ENCODE measurements at places on chromosomes 1 and 21.

DNA sequence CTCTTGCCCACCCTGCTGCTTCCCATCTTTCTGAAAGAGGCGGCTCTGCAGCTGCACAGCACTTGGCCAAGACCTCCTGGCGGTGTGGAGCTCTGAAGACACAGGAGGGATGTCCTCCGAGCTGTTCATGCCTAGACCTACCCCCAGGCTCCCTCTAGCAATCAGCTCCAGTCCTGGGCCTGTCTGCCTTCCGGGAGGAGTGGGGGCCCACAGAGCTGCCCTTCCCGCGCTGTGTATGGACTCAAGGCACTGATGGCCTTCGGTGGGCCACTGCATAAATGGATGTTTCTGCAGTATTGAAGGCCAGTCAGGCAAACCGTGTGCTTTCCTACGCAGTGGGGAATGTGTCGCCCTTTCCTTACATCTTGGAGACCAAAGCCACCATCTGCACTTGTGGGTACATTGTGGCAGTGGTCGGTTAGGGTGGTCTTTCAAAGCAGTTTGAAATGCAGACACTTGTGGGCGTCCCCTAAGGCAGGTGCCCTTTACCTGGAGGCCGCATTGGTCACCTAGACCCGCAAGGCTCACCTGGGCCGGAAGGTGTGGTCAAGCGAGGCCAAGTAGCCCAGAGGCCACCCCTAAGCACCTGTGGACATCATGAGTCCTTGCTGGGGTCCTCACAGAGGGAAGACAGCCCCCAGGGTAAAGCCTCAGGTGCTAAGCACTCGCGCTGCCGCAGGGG lies 912 bp upstream of the PKNOX1 start:
- DNase-seq, result no peak

DNA sequence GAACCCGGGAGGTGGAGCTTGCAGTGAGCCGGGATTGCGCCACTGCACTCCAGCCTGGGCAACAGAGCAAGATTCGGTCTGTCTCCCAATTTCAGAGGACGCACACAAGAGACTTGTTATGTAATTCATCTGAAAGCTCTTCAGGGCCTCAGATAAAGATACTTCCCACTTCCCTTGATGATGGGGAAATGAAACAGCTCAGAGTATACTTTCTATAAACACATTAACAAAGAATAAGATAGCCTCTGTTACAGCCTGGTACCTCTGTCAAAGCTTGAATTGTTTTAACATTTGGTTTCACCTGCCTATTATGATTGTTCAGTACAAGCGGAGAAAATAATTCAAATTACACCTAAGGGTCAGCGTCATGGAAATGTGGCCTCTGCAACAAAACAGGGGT lies 622.9 kb upstream of the ADGRL4 start:
- DNase-seq, result no peak

GRCh38 chr1:246836209-246836966 lies 95.4 kb downstream of the AHCTF1 start:
- DNase-seq, result peak; percentile 21

- no peak for DNase-seq
Observed at GRCh38 chr1:158037008-158037865, 43.8 kb downstream of the KIRREL1 start.

DNA sequence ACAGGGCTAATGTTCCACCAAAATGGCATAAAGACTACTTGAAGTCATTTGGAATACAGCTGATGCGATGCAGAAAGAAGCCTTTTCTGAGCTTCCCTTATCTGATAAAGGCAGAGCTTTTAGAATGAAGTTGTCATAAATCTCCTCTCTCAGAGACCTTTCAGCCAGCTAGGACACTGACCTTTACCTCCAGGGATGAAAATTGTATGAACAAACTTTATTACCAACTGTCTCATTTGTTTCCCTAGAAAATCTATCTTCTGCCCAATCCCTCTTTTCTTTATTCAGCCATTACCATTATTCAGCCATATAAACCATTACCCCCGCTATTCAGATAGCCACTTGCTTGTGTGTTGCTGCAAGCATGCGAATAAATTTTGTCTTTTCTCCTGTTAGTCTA lies 29.7 kb upstream of the RNF2 start:
- DNase-seq, result no peak

- no peak for DNase-seq
Observed at GRCh38 chr1:220754918-220755295, 6.8 kb downstream of the MTARC2 start.

- no peak for DNase-seq
Observed at GRCh38 chr1:224213438-224214119, 30.5 kb downstream of the DEGS1 start.

DNA sequence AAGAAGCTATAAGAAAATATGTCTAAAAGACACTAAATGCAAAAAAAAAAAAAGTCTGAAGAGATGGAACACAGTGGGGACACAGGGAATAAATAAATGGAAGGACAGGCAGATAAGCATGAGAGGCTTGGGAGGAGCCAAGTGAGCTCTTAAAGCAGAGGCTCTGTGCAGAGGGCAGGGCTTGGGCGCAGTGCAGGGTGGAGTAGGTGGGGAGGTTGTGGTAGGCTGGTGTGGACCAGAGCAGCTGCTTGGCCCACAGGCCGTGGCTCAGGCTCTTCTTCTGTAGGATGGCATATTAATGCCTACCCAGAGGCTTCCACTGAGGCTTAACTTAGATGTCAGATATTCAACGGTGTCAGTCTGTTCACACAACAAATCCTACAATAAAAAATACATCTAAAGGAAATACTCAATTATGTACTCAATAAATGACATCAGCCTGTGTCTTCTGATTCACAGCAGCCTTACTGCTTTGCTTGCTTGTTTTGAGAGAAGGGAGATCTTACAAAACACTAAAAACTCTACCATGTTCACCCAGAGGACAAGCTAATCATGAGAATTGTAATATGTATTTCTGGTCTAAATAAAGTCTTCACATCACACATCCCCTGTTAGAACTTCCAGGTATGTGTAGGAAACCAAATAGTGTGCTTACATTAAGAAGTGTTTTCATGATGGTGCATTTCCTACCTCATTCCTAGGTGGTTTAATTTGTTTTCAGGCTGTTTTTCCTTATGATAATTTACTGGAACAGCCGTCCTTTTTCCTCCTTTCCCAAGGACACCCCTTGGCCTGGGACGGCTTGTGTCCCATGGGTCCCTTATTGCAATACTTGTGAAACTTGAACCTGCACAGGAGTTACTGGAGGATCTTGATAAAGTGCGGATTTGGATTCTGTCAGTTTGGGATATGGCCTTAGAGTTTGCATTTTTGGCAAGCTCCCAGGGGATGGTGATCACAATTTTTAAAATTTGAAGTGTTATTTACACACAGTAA lies 24.9 kb downstream of the DIP2A start:
- DNase-seq, result no peak
